CD4-positive, alpha-beta T cell treated with Interleukin-6 at 100 ng/mL for 8 hours (primary cell): ENCODE measurements at places on chromosomes 12 and 14.
A peak's percentile ranks its signal among the peaks of the same experiment; 100 is the strongest.

DNA sequence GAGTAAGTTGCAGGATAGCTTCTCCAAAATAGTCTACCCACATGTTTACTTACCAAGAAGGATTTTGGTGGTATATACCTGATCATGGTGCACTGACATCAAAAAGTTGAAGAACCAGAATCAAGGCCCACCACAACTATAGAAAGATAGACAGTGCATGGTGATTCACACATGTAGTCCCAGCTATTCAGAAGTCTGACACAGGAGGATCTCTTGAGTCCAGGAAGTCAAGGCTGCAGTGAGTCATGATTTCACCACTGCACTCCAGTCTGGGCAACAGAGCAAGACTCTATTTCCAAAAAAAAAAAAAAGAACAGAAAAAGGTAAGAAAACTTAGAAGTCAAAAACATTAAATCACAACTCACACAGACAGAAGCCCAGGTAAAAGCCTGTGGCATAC lies 422.2 kb upstream of the FOXG1 start:
- DNase-seq: no peak

DNA sequence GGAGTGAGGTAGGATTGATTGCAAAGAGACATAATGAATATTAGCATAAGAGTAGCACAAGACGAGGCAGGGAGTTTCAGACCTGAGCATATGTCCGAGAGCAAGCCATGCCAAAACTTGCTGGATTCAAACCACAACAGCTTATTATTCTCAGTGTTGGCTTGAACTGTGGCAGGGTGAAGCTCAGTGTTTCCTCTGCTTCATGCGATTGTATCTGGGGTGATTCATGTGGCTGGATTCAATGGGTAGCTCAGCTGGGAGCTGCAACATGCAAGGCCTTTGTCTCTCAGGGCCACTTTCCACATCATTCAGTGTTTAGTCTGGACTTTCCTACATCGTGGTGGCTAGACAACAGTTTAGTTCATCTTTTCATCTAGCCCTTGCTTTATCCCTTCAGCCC lies 22.1 kb upstream of the E2F7 start:
- DNase-seq: no peak

GRCh38 chr14:106789318-106789717 lies 1262.9 kb downstream of the TMEM121 start:
- no peak for DNase-seq

DNA sequence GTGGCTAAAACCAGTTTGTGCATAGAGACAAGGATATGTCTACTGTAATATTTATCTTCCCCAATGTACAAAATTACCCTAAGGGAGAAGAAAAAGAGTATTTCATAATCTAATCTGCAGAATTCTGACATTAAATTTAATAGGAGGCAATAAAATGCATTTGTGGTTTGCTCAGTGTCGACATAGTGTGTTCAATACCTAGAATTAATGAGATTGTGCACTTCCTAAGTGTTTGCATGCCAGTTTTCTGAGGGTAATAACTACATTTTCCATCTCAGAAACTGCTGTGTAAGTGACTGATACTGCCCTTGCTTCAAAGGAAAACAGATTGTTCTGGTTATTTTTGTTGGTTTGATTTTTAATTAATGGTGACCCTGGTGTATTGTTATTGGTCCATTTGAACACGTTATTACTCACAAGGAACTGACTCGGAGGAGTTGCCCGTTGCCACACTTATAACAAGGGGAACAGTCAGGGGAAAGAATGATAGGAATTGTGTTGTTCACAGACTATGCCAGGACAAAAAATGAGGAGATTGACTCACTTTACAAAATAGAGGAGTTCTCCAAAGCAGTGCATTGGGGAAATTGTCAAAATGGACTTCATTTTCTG lies 960.3 kb upstream of the TMEM132C start:
- DNase-seq: no peak

DNA sequence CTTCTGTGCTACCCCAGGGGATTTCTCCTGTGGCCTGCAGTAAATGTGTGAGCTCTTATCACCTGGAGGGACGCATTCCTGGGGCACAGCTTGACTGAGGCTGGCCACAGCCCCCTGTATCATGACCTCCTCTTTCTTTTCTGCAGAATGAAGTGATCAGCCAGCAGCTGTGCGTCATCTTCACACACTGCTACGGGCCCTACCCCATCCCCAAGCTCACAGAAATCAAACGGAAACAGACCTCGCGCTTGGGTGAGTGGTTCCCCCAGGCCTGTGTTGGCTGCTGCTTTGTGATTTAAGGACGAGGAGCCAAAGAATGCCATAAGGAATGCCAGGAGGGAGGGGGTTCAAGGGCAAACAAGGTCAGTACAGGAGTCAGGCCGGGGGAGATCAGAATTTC lies 50.5 kb upstream of the PWP1 start:
- no peak for DNase-seq

GRCh38 chr12:70005864-70006618 lies 181.0 kb downstream of the MYRFL start:
- DNase-seq: no peak

GRCh38 chr14:52895000-52895399 lies 55.9 kb downstream of the FERMT2 start:
- DNase-seq: no peak

DNA sequence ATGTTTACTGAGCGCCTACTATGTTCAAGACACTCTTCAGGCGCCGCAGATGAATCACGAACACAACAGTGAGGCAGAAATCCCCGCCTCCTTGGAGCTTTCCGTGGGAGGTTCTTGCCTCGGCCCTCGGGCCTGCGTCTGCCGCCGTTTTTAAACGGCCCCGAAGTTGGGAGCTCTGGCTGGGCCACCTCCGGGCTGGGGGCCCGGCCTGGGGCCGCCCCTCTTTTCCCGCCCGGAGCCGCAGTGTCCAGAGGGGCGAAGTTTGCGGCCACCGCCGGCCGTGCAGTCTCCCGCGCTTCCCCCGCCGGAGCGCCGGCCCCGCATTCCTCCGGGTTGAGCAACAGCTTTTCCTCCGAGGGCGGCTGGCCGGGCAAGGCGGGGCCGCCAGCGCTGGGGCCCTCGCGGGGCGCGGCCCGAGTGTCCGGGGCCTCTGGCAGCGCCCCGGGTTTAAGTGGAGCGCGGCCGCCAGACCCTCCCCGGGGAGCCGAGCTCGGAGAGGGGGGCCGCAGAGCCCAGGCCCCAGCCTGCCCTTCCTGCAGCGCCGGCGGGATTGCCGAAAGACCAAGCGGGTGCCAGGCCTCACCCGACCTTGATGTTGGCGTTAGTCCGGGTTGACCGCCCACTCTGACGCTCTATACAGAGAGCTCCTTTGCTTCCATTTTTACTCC lies 18.7 kb upstream of the CTDSP2 start:
- DNase-seq: peak; percentile 45

- no peak for DNase-seq
Measured at GRCh38 chr12:46456356-46457334, 84.1 kb upstream of the SLC38A2 start.

- no peak for DNase-seq
Measured at GRCh38 chr12:84056-84455, 17.5 kb downstream of the IQSEC3 start.

- DNase-seq: no peak
Measured at GRCh38 chr12:27751386-27752047, 28.5 kb upstream of the KLHL42 start.

GRCh38 chr14:66105815-66106214 lies 380.4 kb upstream of the CCDC196 start:
- DNase-seq: no peak

GRCh38 chr12:47736877-47737676 lies 11.8 kb upstream of the ENDOU start:
- DNase-seq: no peak

GRCh38 chr14:102178806-102179205 lies 39.1 kb downstream of the WDR20 start:
- no peak for DNase-seq

- DNase-seq: no peak
Measured at GRCh38 chr12:57535764-57536596, 11.0 kb downstream of the DCTN2 start.

- no peak for DNase-seq
Measured at GRCh38 chr12:70244409-70244808, 1.2 kb downstream of the CNOT2 start.

GRCh38 chr12:124531281-124531745 lies 36.1 kb downstream of the NCOR2 start:
- DNase-seq: no peak

DNA sequence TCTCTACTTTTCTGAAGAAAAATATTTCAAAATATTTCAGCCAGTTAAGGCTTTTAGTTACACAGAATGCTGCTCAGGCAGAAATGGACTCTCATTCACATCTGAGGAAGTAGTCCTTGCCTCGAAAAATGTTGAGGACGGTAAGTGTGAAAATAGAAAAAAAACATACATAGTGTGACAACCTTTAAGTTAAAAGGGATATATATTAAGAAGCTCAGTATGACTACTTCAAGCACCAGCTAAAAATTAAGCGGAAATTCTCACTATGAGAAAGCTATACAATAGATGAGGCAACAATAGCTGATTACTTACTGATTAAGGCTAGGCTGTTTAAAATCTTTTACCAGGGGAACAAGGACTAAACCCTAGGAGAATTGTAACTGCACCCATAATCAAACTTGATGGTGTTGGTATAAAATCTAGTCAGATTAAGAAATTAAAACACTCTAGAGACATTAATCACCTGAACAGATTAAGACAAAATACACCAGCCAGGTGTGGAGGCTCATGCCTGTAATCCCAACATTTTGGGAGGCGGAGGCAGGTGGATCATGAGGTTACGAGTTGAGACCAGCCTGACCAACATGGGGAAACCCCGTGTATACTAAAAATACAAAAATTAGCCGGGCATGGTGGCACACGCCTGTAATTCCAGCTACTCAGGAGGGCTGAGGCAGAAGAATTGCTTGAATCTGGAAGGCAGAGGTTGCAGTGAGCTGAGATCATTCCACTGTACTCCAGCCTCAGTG lies 53.9 kb downstream of the HNRNPC start:
- DNase-seq: no peak

DNA sequence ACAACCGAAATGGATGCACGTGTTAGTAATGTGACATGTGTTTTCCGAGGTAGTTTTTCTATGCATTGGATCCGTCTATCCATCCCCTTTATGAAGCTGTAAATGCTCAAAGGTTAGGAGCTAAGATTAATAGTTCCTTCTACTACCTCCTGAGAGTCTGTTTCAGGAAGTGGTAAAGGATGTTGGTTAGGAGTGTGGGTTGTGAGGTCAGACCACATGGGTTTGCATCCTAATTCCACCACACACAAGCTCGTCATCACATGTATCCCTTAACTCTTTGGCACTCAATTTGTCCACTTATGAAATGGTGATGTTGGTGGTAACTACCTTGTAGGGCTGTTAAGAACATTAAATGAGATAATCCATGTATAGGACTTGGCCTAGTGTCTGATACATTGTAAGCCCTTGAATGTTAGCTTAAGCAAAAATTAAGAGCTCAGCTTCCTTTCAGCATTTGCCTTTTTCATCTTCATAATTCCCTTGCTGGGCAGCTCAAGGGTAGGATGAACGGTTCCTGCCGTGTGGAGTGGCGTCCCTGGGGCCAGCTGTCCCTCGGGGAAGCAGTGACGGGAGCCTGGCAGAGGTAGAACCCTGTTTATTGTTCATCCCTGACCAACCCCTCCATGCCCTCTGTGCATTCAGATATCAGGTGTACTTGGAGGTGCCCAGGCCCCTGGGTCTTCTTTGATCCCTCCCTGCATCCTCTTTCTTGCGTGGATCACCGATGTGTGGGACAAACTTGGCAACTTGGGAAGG lies 52.3 kb downstream of the TSPAN9 start:
- DNase-seq: no peak

GRCh38 chr12:46100551-46101484 lies 110.4 kb upstream of the SCAF11 start:
- DNase-seq: no peak

DNA sequence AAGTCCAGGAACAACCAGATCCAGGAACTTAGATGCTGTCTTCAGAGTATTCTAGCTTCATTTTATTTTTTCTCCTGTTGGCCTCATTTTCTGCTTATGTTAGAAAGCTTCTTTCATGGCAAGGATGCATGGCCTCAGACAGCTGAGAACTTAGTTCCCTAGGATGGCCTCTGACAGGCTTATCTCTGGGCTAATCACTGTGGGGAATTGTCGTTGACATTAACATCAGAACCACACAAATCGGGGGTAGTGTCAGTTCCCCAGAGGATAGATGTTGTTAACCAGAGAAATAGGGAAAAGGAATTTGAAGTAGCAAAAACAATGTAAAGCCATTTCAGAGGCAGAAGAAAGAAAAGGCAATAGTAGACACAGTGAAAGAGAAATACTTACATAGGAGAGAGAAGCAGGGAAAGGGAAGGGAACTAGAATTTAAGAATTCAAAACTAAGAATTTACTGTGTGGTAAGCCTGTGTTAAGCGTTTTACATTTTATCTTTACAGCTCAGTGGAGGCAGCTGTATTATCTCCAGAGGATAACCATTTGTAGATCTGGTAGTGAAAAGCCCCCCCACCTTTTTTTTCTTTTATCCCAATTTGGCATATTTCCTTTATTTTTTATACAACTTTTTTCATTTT lies 21.8 kb downstream of the FUT8 start:
- DNase-seq: no peak

DNA sequence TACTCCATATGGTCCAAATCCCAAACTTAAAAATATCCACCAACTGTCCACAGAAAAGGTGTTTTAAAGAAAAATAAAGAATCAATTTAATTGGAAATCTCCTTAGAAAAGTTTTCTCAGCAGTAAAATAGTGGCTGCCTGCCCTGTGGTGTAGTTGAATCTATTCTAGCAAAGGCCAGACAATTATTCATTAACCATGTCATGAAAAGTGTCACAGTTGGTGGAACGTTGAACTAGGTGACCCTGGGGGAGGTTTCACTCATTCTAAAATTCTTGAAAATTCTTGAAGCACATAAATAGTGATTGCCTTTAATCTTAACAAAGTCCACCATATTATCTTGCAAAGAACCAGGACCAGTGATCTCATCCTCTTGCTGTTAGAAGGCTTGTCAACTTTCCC lies 78.4 kb upstream of the GZMB start:
- no peak for DNase-seq

- no peak for DNase-seq
Measured at GRCh38 chr12:17528394-17528793, 561.6 kb downstream of the RERGL start.

DNA sequence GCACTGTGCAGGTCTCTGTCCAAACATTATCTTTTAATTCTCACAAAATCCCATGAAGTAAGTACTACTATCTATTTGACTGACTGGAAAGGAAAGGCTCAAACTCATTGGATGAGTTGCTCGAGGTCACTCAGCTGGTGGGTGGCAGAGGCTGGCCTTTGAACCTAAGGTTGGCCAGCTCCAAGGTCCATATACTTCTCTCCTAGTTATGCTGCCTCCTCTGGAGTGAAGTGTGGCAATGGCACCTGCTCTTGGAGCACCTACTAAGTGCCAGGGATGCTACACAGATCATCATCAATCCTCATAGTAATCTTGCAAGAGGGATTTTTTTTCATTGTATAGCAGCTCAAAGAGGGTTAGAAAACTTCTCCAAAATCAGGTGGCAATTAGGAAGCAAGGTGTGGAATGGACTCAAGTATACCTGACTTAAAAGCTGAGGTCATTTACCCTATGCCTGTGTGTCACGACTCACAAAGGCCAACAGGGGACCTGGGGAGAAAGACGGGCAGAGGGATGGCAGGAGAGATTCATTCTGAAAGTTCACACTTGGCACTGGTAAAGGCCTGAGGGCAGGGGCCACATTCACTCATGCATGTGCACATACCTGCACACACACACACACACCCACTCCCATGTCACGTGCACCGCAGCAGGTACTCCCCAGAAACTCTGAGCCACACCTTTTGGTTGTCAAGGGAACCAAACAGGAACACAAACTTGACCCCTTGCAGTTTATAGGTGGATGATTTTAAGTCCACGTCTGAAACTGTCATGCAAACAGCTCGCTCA lies 146.4 kb downstream of the FOXN3 start:
- no peak for DNase-seq
